ENCODE measurements at places on chromosomes 2 and 18.

DNA sequence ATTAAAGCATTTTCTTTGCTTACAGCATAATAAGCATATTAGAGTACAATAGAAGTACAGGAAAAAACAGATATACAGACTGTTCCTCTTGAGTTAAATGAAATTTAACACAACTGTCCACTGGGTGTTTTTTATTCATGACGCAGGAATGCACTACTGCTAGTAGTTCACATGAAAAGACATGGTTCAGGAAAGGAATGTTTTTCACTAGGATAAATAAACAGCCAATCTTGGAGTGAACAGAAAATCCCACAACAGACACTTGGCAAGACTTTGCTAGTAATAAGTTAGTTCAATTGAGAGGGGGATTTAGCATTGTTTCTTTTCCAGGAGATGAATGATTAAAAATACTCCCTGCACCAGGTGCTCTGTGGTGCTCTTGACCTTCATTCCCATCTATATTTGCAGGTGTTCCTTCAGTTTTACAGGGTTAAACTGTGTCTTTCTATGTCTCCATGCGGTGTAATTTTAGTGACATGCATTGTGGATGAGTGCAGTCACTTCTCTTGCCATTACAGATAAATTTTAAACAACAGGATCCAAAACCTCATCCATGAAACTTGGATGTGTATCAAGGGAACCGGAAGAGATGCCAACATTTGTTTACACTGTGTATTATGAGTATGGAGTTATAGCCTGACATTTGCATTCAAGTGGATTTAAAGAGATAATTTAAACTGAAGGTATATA is 796.6 kb downstream of the DSC3 start:
- DNase-seq: peak; percentile 33

DNA sequence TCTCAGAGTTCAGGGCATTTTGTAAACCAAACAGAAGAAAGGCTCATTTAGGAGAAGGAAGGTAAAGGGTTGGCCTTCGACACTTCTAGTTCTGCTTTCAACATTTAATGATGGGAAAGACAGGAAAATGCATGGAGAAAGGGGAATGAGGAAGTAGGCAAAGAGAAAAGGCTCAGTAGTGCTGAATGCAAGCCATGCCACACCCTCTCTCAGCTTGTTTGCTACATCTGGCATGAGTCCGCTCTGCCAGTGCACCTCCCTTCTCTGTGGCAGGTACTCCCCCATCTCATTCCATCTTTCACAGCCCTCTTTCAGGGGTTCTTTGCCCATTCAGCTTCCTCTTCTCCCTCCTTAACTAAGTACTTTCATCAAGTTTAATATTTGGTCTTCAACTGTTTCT is 120.9 kb upstream of the ITGB6 start:
- DNase-seq: no peak

DNA sequence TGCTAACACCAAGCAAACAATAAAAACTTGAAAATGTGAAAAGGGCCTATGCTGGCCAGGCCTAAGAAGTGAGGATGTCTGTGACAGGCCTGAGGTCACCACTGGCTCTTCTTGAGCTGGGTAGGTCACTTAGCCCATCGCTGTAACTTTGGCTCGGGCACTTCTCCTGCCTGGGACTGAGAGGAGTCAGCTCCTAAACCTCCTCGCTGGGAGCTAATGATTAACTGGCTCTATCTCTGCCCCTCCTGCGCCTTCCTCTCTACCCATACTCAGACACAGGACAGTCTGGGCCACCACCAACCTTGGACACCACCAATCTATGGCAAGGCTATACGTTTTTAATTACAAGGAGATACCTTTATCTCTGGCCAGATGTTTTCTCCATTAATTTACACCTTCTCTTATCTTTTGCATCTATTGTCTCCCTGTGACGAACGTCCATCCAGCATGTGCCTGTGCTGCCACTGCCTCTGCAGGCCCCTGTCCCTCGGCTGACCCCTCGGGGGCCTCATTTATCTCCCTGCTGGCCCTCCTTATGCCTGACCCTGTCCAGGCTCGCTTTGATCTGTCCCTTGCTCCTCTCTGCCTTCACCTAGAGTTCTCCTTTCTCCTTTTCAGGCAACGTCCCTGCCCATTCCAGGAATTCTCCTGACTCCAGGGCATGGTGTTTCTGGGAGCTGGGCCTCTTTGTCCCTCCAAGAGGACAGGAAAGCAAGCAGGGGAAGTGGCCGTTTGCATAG is 149.1 kb upstream of the GATA6 start:
- DNase-seq: no peak

DNA sequence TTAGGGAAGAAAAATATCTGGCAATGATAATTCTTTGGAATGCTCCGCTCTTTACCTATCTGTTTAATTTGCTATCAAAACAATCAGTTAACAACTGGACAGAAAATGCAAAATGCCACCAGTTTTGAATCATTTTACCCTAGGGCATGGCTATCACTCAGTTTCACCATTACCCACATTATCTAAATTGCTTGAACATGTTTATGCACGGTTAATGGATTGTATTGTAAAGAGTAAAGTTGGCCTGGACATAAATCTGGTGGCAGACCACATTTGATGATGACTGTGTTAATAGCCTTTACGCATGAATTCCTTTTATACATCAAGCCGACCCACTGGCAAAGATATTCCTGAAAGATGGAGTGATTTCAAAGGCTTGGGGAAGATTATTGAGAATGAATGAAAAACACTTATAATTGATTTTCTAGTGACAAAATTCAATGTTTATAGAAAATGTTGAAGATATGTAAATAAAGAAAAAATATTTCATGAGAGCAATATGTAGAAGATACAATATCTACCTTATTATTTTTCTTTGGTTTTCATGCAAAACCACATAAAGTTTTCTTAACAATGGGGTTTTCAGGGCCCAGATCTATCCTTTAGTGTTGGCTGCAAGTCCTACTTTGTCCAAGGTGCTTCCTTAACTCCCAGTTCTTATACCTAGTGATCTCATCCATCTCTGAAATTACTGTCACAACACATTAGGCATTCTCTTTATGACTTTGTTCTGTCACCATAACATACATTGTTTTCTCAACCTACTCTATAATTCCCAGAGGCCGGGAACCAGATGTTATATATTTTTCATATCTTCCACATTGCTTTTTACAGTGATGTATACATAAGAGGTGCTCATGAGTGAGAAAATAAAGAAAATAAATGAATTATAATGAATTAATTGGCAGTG is 265.1 kb downstream of the RIT2 start:
- DNase-seq: no peak

- DNase-seq: no peak
Observed at GRCh38 chr2:43758739-43759138, 15.1 kb upstream of the DYNC2LI1 start.

GRCh38 chr18:73544032-73544431 is 603.6 kb downstream of the FBXO15 start:
- DNase-seq: no peak

DNA sequence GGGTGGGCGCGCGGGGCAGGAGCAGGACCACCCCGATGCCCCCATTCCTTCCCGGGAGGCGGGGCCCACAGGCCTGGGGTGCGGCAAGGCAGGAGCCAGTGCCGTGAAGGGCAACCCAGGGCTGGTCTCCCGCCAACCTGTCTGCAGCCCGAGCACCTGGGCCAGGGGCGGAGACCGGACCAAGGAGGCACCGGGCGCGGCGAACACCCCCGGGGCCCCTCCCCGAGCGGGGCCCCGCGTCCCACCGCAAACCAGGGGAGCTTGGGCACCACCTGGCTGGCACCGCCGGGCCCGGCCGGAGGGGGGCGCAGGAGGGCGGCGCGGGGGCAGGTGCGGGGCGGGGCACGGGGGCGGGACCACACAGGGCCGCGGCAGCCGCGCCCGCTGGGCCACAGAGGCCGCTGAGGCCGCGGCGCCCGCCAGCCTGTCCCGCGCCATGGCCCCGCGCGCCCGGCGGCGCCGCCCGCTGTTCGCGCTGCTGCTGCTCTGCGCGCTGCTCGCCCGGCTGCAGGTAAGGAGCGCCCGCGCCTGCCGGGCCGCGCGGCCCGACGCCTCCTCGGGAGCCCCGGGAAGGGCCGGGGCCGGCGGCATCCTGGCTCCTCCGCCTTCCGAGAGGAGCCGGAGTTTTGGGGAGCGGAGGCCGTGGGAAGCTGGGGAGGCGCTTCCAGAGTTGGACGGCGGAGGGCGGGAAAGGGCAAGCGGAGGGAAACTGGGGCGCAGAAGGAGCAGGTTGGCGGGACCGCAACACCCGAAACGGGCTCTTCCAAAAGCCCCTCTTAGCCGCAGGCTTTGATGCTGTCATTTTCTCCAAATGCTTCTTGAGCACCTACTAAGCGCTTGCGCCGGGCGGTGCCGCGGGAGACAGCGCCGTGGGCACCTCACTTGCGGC is at the start of gene TNFRSF11A:
Gene TNFRSF11A, plus strand, starts transcription at position 394 of the 889 bp plus-strand sequence. Its CDS starts 43 bp downstream, at position 437.
- DNase-seq: no peak

GRCh38 chr2:172792711-172793110 is 57.1 kb downstream of the RAPGEF4 start:
- DNase-seq: peak; percentile 37

- peak; percentile 63 for DNase-seq
Observed at GRCh38 chr18:79393635-79394533, 1.8 kb upstream of the NFATC1 start.

DNA sequence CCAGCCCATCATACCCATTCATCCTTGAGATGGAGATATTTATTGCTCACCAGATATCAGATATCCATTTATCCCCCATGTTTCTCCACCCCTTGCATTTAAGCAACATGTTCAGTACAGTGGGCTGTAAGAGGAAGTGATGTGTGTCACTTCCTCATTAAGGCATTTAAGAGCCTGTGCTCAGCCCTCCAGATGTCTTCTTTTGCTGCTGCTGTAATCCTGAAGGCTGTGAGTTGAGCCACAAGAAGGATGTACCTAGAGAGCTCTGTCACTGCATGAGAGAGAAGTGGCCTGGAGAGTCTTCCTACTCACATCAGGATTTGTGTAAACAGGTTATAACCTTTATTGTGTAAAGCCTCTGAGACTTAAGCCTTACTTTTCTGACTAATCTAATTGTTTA is 151.8 kb upstream of the UNC80 start:
- DNase-seq: no peak

DNA sequence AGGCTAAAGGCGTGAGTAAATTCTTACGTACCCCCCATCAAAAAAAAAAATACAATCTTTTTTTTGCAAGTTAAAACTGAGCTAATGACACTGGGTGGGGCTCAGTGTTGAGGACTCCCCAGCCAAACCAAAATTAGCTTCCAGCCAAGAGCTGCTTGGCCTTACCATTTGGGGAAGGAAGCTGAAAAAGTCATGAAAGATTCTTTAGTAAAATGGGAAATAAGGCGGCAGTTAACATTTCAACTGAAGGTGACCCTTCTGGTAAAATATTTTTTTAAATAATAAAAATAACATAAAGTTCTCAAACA is 16.4 kb downstream of the SMAD7 start:
- DNase-seq: no peak

DNA sequence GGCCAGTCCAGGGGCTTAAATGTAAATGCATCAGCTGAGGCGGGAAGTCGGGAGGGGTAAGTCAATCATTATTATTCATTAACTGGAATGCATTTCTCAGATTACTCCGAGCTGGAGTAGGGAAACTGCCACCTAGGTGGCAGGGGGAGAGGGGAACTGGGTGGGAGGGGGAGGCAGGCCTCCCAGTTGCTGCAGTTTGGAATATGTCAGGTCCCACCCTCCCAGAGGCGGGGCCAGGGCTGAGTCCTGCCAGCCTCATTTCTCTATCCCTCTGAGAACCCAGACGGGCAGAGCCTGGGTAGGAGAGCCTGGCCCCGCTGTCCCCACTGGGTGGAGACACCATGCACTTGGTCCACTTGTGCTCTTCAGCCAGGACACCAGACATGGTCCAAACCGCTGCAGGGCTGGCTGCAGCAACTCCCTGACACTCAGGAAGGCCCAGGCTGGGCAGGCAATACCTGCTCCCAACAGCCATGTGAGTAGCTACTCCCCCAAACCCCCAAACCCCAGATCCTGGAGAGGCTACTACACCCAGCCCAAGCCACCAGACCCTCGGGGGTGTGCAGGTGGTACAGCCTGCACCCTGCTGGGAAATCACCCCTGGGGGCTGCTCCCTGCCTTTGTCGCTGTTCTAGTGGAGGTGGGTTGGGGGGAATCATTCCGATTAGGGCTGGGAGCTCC is at the start of gene GPBAR1:
Gene GPBAR1, plus strand, starts transcription at position 274 of the 681 bp plus-strand sequence. CDS start 1,710 bp downstream, outside the sequence.
- no peak for DNase-seq

All from astrocyte of the cerebellum (primary cell).